ENCODE measurements at places on chromosomes 2 and 18. TPM values are rescaled to one million over a fixed set of nuclear protein-coding genes. Genes with fewer than 3 reads are reported as not detected.

DNA sequence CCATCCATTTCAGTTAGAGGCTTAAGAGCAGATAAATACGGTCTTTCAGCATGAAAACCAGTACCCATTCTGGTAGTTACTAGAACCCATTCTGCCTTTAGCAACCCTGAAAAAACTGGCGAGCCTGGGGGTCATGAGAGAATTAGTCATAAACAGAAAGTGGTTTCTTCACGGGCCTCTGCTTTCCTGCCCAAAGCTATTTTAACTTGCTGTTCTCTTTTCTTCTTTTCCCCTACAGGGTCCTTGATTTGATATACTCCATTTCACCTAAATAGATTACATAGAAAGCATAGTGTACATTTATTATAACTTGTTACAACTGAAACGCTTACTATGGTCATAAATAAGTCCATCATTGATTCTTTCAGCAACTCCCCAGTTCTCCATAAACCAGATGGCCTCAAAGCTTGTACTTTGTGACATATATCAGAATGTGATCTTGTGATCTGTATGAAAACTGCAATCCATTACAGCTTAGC is 48.3 kb downstream of the WDFY1 start:
- H3K27me3 ChIP-seq, result no peaks in the 10 kb centered on the region
- H3K27ac ChIP-seq, result no peak overlapping the region
- no peaks in the 10 kb centered on the region for H3K4me1 ChIP-seq
- peaks cover 55% of the 10 kb centered on the region for H3K36me3 ChIP-seq

Gene STPG4
- total RNA-seq, result 0.50 TPM

Gene NAT8
- total RNA-seq, result not detected

- H3K36me3 ChIP-seq, result no peaks in the 10 kb centered on the region
- no peak overlapping the region for H3K27ac ChIP-seq
- peaks cover 67% of the 10 kb centered on the region for H3K27me3 ChIP-seq
- H3K4me1 ChIP-seq, result peaks cover 18% of the 10 kb centered on the region
These were observed 981 bp downstream of the RAMP1 start for GRCh38 chr2:237860273-237860935.

Gene MALL
- total RNA-seq, result not detected

DNA sequence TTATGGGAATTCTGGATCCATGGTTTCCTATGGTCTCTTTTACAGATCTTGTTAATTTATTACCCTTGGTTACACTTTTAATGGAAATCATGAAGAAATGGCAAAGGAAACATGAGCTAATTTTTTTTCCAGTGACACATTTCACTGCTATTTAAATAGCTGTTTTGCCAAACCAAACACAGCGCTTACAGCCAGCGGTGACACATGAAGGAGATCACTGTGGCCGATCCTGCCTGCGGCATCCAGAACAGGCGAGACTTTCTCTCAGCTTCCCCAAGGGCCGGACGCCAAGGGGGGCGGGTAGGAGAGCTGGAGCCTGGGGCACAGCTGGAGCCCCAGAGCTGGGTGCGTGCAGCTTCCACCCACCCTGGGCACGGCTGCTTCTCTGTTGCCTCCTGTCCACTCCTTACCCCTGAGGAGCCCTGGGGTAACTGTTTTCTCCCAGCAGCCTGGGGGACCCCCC is 81.4 kb upstream of the PKDCC start:
- no peak for DNase-seq
- no peak overlapping the region for H3K27ac ChIP-seq
- H3K4me1 ChIP-seq, result no peaks in the 10 kb centered on the region
- no peaks in the 10 kb centered on the region for H3K36me3 ChIP-seq
- no peak overlapping the region for H3K4me3 ChIP-seq

- H3K4me1 ChIP-seq, result no peaks in the 10 kb centered on the region
- H3K36me3 ChIP-seq, result no peaks in the 10 kb centered on the region
- H3K27ac ChIP-seq, result no peak overlapping the region
- no peaks in the 10 kb centered on the region for H3K27me3 ChIP-seq
These were observed 55.4 kb downstream of the FAM171B start for GRCh38 chr2:186749219-186749618.

Gene CFAP210
- total RNA-seq, result not detected

Gene GRB14
- total RNA-seq, result not detected

Gene ALPP
- not detected for total RNA-seq

- DNase-seq, result no peak
- no peaks in the 10 kb centered on the region for H3K4me1 ChIP-seq
- H3K27ac ChIP-seq, result no peak overlapping the region
- no peaks in the 10 kb centered on the region for H3K27me3 ChIP-seq
- H3K4me3 ChIP-seq, result no peak overlapping the region
These were observed 1345.1 kb downstream of the SUCLG1 start for GRCh38 chr2:83113953-83114352.

- no peak overlapping the region for H3K4me3 ChIP-seq
- peaks cover 4% of the 10 kb centered on the region for H3K4me1 ChIP-seq
- peaks cover 39% of the 10 kb centered on the region for H3K36me3 ChIP-seq
- H3K27ac ChIP-seq, result no peak overlapping the region
These were observed 11.6 kb downstream of the TRAPPC8 start for GRCh38 chr18:31931163-31931885.

Gene OXER1
- total RNA-seq, result not detected

- DNase-seq, result peak; percentile 57
- H3K4me3 ChIP-seq, result peak overlapping the region; percentile 9
- H3K36me3 ChIP-seq, result no peaks in the 10 kb centered on the region
- H3K27me3 ChIP-seq, result peaks cover 7% of the 10 kb centered on the region
- peak overlapping the region; percentile 31 for H3K27ac ChIP-seq
These were observed 49.9 kb downstream of the MTCL1 start for GRCh38 chr18:8754995-8755960.

DNA sequence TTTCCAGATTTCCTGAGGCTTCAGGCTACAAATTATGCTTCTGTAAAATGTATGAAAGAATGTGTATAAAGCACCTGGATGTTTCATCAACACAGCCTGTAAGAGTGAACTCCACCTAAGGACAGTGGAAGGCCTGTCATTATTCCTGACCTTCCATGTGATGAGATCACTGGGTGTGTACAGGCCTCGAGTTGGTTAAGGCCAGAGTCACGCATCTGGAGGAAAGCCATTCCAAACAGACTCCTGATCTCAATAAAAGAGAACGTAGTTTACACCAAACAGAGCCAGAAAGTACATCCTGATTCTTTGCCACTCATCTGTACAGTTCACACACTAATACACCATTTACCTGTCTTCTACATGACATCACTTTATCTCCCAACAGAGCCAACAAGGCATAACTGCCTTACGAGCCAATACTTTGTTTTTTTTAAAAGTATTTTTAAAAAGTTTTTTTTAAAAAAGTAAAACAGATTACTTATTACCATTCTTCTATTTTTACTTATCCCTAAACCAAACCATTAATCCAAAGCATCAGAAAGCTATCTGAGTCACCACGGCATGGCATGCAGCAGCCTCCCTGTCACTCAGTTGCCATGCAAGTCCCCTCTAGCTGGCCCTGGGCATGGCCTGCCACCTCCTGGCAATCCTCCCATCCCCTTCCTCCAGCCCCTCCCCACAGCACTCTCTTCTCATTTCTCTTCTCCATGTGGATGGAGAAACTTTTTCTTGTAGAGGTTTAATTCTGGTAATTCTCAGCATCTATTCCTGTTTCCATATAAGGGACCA is 78.8 kb upstream of the TFCP2L1 start:
- H3K4me3 ChIP-seq, result no peak overlapping the region
- H3K27ac ChIP-seq, result no peak overlapping the region
- H3K36me3 ChIP-seq, result peaks cover 25% of the 10 kb centered on the region

Gene CDH20
- 0.35 TPM for total RNA-seq

Gene UNC50
- total RNA-seq, result 29.5 TPM

DNA sequence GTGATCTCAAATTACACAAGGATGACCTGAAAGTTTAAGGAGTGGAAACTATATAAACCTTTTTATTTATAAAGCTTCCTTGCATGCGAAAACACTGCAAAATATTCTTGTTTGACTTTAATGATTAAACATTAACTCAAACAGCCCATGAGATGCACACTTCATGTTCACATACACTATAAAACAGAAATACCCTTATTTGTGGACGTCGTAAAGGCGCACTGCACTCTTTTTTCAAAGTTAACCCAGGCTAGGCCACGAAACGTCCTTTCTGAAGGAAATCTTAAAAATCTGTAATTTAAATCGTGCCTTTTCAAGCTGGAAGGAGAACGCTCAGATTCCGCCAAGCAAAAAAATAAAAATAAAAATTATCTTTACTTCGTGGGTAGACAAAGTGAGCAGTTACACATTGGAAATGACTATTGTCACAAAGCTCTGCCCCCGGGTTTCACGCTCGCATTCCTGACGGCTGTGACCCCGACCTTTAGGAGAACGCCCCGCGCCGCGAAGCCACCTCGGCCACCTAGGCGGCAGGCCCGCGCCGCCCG is 728 bp downstream of the FAM168B start:
- no peaks in the 10 kb centered on the region for H3K36me3 ChIP-seq
- peaks cover 3% of the 10 kb centered on the region for H3K4me1 ChIP-seq
- H3K27ac ChIP-seq, result peak overlapping the region; percentile 55
- no peak for DNase-seq
- peak overlapping the region; percentile 85 for H3K4me3 ChIP-seq

Gene LIMS2
- 8.4 TPM for total RNA-seq
